ENCODE measurements at places on chromosomes 7 and 10.

DNA sequence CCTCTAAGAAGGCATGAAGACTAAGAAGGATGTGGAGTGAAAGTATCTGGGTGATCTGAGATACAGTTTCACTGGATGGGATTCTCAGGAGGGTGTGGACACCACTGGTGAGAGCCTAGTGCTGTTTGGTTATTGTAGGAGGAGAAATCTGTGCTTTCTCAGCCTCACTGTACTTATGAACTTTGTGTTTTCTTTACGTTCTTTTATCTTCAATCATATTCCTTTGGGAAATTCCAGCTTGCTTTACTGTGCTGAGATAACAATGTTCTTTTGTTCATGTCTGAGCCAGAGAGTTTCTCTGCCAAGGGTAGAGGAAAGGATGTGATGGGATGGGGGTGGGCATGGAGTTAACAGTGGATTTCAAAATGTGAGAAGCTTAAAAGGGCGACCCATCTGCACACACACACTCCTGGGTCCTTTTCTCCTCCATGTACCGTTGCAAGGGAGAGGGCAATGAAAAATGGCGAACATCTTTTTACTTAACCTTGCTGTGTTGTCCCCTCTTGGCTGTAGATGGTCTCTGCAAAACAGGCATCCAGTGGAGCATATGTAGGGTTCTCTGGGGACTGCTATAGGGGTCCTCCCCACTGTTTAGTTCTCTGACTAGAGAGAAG is 25.0 kb upstream of the TAX1BP1 start:
- DNase-seq = no peak

- DNase-seq = no peak
Measured at GRCh38 chr10:90968328-90969081, 47.6 kb upstream of the ANKRD1 start.

- DNase-seq = no peak
Measured at GRCh38 chr10:43323245-43323644, 48.2 kb upstream of the FXYD4 start.

GRCh38 chr10:31055573-31056251 is 24.0 kb upstream of the ZNF438 start:
- no peak for DNase-seq

- DNase-seq = no peak
Measured at GRCh38 chr7:115007751-115008150, 85.9 kb downstream of the MDFIC start.

DNA sequence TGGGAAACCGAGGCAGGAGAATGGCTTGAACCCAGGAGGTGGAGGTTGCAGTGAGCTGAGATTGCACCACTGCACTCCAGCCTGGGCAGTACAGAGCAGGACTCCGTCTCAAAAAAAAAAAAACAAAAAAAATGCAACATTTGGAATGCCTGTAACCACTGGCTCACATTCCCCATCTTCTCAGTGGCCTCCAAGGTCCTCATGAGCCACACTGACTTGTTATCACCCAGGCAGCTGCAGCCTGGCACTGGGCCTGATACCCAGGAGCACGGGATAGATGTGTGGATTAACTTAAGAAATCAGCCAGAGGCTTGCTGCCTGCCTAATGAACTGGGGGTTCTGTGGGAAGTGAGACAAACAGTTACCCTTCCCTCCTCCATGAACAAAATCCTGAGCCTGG is 23.0 kb downstream of the JCAD start:
- no peak for DNase-seq
